Kidney (tissue), 22 donors: ENCODE measurements at places on chromosomes 12 and 14. TPM values are rescaled to one million over a fixed set of nuclear protein-coding genes. Genes with fewer than 3 reads are reported as not detected.

Gene CEP128
- total RNA-seq = 9.0 TPM

- peak; percentile 89 for DNase-seq
These were observed 32.0 kb upstream of the RIMBP2 start for GRCh38 chr12:130747867-130748740.

Gene B4GALNT1
- 2.0 TPM for total RNA-seq

Gene SYT10
- 0.41 TPM for total RNA-seq

- no peak for DNase-seq
These were observed 139.7 kb downstream of the CNTN1 start for GRCh38 chr12:40831916-40832315.

DNA sequence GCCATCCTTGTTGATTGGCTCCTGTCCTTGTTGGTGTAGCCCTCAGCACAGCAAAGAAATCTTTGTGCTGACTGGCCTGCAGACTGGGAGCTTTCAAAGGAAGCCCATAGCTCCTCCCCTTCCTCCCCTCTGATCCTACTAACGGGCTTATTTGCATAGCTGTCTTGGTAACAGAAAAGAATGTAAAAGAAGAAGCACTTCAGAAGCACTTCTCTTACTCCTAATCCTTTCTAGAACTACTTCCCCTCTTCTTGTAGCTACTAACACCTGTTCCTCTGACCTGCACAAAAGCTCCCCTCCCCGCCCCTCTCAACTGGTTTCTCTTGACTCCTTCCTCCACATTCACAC is 14.3 kb upstream of the RIC8B start:
- DNase-seq = no peak

Gene SPTB
- 1.7 TPM for total RNA-seq

- DNase-seq = no peak
These were observed 110.8 kb downstream of the EML5 start for GRCh38 chr14:88681755-88682494.

- DNase-seq = no peak
These were observed 7.0 kb downstream of the CISTR start for GRCh38 chr12:53744751-53745150.

Gene SAV1
- 36.9 TPM for total RNA-seq

DNA sequence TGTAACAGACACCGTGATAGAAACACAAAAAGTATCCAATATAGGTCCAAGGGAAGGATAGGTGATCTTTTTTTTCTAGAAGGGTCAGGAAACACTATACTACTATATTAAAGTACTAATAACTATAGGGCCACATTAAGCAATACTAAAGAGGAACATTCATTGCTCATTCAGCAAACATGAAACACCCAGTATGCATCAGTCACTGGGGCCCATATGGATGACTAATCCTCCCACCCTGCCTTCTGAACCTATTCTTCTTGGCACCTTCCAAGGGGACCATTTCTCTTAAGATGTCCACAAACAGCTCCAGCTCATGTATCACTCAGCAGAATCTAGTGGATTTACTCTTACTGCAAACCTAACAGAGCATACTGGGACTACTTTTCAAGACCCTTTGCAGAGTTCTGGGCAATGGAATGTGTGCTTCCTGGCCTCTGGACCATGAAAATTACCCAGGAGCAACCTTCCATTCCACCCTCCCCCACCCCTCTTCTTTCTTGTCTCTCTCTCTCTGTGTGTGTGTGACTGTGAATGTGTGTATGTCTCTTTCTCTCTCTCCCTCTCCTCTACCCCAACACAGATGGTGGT is 187.9 kb downstream of the EPS8 start:
- DNase-seq = no peak

GRCh38 chr12:4957761-4958160 is 48.1 kb downstream of the KCNA1 start:
- DNase-seq = no peak

DNA sequence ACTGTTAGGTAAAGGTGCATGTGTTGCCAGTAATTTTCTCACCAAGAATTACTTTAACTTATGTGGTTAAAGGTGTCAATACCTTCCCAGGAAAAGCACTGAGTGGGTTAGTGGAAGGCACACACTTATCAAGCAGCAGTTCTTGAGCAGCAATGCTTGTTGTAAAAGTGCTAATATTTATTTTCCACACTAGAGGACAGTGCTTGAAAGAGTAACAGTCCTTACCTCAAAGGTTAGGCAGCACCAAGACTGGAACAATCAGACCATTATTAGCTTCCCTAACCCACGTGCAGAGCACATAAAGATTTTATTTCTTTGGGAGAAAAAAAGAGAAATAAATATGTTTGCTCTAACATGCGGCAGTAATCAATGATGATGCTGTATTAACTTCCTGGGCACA is 48.8 kb upstream of the KRR1 start:
- DNase-seq = peak; percentile 57

- peak; percentile 26 for DNase-seq
These were observed 59.3 kb upstream of the FAM222A start for GRCh38 chr12:109654357-109654756.

DNA sequence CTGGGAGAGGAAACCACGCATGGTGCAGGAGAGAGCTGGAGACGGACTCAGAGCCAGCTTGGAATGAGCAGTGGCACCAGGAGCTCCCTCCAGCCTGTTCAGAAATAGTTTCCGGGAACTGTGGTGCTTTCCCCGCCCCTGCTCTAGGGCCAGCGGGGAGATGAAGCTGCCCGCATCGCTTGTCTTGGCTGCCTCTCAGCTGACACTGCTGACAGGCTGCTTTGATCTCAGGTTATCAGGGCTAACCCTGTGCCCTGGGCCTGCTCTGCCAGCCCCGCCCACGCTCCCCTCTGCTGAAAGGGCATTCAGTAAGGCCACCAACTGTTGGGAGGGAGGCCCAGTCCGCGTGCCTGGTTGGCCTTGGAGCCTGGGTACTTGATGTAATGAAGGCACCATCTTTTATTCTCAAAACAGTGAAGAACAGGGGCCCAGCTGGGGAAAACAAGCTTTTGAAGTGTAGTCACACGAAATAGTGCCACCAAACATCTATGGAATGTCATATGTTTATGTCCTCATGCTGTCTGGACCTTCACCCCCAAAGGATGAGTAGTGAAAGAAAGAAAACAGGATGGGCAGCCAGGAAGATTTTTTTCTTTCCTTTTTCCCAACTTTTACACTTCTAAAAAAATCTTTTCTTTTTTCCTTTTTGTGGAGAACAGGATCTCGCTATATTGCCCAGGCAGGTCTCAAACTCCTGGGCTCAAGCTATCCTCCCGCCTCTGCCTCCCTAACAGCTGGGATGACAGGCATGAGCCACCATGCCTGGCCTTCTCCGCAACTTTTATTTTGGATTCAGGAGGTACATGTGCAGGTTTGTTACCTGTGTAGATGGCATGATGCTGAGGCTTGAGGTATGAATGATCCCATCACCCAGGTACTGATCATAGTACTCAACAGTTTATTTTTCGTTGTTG is 115.9 kb upstream of the TBX3 start:
- peak; percentile 64 for DNase-seq

DNA sequence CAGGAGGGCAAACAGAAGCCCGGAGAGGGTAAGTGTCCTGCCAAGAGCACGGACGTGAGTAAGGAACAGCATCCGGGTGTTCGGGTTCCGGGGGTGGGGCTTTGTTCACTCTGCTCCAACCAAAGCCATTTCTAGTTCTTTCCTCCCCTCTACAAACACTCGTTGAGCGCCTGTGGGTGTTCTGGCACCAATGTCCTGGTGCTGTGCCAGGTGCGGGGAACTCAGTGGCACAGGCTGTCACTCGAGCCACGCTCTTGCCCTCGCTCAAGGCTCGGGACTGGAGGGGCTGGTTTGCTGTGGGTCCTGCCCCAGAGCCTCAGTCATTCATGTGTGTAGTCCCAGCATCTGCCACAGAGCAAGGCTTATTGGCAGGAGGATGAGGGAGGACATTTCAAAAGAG is 157.5 kb downstream of the CALM1 start:
- no peak for DNase-seq

Gene ISM2
- total RNA-seq = 0.57 TPM

DNA sequence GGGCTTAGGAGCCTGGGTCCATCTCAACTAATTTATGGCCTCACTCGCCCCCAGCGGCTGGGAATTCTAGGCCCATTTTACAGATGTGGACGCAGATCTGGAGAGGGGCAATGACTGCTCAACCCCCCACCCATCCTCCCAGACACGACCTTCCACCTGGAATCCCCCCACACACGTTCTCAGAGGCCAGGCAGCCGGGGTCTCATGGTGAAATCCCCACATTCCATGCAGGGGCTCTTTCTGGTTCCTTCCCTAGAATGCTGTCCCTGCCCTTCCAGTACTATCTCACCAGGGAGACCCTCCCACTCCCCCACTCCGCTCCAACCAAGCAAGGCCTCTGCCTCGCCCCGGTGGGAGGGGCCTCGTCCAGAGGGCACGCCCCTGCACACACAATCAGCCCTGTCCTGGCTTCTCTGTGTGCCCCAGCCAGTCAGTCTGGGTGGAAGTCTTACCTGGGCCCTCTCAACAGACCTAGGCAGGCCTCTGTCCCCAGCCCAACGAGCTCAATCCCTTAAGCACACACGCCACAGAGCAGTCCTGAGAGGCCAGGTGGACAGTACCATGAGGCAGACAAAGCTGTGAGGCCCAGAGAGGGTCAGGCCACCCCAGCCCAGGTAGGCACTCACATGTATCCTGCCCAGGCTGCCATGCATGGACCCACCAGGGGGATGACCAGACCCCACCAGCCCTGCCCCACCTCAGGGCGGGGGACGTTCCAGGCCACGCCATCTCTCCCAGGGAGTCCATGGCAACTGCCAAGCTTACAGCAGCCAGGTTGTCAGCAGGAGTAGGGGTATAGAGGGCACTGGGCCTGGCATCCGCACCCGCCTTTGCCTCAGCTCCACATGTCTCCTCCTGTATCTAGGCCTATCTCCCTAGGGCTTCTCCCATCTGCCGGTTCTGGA is 1.3 kb upstream of the ANKRD9 start:
- DNase-seq = peak; percentile 81

DNA sequence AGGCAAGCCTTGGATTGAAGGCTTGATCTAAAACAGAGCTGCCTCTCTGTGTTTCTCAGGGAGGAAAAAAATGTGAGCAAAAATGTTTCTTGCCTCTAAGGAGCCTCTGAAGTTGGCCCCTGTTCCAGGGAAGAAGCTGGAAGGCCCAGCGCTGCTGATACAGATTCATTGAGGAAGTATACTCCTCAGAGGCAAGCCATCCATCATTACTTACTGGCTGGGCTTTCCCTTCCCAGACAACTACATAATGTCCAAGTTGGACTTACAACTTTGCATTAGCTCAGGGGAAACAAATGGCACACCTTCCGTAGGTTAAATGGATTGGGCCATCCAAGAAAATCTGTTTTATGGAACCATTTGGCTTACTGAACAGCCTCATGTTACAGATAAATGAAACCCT is 263.7 kb upstream of the SEL1L start:
- DNase-seq = no peak

- no peak for DNase-seq
These were observed 208.7 kb downstream of the PCNX1 start for GRCh38 chr14:71115821-71116567.

DNA sequence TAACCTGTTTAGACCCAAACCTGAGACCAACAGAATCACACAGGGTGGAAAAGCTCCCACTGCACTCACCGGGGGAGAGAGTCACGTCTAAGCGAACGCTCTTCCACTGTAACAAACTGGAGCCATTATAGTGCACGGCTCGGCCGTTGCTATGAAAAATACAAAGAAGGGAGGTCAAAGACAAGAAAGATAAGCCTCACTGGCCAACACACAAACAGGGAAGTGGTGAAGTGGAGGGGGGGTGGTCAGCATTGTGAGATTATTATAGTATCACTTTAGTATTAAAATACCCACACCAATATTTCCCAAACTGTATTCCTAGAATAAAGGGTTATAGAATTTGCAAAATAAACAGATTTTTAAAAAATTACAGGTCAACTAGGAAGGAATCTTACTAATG is 90.9 kb downstream of the TRAFD1 start:
- DNase-seq = no peak

Gene STAB2
- total RNA-seq = 0.16 TPM

DNA sequence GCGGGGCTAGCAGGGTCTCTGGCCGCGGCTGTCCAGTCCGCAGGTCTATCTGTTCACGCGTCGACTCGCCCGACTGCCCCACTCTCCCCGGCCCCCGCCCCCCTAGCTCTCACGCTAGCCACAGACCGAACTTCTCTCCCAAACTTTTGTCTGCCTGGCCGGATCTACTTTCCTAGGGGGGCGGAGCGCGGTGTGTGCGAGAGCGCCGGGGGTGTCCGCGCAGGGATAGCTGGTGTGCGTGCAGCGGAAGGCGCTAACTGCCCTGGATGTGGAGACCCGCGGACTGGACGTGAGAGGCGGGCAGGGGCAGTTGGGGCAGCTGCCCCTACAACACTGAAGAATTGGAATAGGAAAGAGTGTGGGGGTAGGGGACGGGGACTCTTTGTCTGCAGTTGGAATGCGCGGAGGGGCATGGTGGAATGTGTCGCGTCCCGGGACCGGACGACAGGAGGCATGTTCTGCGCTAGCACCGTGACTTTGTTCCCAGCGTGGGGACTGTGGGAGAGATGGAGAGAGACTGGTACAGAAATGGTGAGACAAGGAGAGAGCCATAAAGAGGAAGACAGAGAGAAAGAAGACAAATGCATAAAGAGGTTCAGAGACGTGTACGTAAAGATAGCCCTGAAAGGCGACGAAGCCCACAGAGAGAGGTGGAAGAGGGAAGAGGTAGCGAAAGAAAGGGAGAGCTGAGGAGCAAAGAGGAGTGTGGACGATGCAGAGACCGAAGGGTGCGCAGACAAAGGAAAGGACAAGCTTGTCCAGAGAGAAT is at the start of gene AJUBA:
Gene AJUBA, minus strand, starts transcription at position 75 of the 769 bp plus-strand sequence. CDS start 285 bp downstream, outside the sequence.
- peak; percentile 96 for DNase-seq

- no peak for DNase-seq
These were observed 84.0 kb downstream of the RNF34 start for GRCh38 chr12:121483949-121484348.

Gene SLC15A5
- not detected for total RNA-seq

- DNase-seq = peak; percentile 91
These were observed 86.7 kb downstream of the NCOR2 start for GRCh38 chr12:124480469-124481256.

DNA sequence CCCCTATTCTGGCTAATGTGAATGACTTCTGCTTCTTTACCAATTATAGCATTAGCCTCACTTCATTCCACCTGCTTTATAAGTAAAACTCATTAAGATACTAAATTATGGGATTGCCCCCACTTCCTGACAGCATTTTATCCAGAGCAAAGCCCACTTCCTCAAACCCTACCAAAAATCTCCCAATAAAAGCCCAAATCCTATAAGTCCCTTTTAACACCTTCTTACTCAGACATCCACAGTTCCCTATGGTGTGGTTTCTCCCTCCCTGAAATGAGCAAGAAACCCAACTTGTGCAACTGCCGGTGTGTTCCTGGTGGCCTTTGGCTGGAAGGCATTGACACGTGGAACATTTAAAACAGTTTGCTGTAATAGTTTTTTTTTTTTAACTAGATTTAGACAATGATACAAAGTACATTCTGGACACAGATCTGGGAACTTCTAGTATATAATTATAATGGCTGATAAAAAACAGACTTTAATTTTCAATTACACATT is 53.1 kb downstream of the BRMS1L start:
- DNase-seq = no peak

Gene ASPG
- total RNA-seq = 2.5 TPM

Gene SMOC1
- total RNA-seq = 2.8 TPM
